Suppressor macrophage (primary cell): ENCODE measurements at places on chromosomes 7 and 10.
A peak's percentile ranks its signal among the peaks of the same experiment; 100 is the strongest.

DNA sequence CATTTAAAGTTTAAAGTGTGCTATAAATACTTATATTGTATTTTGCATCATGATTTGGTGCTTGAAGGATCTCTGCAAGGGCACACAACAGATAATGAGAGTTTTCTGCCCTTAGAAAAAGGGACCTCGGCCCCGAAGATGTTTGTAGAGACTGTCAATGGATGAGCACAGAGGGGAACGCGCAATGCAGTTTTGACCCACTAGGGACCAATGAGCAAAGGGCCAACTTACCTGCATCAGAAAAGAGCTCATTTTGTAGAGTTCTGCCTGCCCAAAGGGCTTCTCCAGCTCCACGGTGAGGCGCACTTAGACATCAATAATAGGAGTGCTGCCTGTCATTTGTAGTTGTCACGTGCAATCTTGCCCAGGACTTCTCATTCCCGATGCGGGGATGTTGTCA is 91.1 kb downstream of the BUB3 start:
- no peak for DNase-seq

DNA sequence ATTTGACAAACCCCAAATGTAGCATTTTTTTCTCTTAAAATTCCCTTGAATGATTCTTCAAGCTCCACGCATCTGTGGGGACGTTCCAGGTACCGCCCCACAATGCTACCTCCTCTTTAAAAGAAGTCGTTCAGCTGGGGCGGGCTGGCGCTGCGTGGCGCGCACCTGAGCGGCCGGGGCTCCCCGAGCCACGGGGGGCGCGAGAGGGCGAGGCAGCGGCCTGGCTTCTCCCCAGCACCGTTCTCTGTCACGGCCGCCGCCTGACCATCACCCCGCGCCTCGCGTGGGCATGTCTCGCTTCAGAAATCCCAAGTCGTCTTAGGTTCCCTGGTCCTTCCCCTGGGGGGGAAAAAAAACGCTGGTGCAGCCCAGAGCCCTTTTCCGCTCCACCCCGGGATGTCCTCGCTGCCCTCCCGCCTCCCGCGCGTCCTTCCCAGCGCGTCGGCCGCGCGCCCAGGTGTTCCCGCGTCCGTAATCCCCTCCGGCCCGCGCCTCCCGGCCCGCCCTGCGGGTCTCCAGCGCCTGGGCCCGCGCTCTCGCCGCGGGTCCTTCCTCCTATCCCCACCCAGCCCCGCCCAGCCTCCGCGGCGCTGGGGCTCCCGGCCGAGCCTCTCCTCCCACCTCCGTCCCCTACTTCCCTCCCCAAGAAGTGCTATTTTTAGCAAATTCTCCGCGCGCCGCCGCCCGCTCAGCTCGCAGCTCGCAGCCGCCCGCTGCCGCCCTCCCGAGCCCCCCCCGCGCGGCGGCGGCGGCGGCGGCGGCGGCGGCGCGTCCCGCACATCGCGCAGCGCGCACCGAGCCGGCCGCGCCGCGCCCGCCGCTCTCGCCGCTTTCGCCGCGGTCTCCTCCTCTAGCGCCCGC is 58.7 kb upstream of the PRPS1L1 start:
- peak; percentile 25 for DNase-seq

DNA sequence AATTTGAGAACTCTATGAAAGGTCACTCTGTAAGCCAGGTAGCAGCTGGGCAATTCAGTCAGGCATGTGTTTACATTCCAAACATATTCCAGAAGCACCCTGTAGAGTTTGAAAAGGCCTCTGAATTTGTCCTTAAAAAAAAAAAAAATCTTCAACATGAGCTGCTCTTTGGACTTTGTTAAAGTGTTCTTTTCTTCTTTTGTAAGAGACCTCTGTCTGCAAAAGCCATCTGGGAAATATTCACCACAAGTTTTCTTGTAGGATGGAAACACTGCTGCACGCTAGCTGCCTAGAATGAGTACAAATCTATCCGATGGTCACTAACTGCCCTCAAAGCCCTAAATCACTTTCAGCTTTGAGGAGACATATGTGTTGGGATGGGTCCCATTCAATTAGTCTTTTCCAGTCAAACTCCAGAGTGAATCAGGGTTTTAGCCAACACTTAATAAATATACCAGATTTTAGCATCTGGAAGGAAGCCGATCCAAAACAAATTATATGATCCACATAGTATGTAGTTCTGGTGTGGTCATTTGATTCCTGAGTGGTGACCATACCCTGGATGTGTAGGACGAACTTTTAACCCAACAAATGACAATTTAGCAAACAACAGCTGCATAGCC is 85.9 kb downstream of the CD36 start:
- no peak for DNase-seq

DNA sequence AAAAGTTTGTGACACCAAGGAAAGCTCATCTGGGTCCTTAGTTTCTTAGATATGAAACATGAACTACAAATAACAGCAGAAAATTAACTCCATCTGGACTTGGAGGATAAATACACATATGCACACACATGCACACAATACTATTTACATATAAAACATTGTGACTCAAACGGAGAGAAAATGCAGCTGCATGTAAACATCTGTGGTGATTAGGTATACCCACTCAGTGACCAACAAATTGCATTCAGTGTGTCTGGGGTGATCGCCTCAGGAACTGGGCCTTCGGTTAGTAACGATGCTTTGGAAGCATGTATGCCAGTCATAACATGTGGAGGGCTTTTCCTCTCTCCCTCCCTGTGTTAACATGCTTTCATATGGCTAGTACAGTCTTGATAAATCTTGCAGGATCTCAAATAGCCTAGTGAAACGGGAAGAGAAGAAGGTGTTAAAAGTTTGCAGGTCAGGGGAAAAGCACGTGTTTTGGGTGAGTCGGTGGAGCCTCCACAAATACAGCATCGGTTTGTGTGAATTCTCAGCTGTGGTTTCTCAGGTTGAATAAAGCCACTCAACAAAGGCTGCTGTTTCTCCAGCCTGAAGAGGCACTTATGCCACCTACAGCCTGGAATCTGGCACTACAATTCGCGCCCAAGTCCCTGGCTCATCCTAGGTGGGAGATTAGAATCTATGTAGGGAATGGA is 8.7 kb upstream of the GLRX3 start:
- DNase-seq: peak; percentile 49

DNA sequence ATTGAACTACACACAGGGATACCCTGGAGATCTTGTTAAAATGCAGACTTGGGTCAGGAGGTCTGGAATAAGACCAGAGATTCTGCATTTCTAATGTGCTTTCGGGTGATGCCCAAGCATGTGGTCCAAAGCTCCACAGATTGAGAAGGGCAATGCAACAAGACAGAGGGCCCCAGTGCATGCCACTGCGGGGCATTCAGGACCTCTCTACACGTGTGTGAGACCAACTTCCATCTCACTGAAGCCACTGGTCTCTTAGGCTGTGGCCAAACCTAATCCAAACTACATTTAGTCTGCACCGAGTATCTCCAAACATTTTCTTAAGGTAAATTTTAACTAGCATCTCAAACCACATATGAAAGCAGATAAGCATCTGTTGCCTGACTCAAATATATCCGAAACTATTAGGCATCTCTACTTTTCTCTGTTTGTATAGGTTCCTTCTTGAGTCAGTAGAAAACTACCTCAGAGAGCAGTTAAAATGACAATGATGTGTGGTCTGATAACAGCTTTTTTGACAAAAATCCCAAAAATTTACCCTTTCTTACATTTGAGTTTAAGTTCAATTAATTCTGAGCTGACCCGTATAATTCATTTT is 107.5 kb downstream of the ELMO1 start:
- DNase-seq: no peak

DNA sequence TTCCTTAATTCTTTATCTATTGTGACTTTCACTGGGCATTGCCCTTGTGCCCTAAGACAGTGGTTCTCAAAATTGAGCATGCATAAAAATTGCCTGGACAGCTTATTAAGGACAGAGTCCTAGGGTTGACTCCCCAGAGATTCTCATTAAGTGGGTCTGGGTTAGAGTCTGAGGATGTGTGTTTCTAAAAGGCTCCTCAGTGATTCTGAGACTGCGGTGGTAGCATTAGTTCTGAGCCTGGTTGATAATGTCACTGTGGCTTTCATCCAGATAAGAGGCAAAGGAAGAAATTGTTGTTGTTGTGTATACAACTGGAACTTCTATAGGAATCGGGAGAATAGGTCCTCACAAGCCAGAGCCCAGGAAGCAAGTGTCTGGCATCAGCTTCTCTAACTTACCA is 1.3 kb downstream of the IFIT2 start:
- no peak for DNase-seq

DNA sequence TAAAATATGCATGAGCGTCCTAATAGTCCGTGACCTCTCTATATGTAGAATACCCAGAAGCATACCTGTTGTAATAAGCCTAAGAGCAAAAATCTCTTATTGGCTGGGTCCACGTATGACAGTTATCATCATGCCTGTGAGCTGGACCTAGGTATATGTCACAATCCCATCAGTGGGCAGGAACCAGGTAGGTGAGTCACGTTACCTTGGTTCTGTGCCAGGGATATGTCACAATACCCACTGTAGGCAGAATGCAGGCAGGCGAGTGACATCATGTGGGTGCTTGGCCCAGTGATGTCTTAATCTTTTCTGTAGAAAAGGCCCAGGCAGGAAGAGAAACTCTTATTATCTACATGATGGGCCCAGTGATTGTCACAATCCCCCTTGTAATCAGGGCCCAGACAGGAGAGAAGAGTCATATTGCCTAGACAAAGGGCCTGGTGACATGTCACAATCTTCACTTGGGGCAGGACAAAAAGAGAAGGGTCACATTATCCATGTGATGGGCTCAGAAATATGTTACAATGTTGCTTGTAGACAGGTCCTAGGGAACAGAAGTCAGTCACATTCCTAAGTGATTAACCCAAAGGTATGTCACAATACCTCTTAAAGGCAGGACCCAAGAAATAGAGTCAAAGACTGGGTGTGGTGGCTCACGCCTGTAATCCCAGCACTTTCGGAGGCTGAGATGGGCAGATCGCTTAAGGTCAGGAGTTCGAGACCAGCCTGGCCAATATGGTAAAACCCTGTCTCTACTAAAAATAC is 12.9 kb upstream of the ZNF736 start:
- DNase-seq: no peak

GRCh38 chr10:12631216-12631615 is 281.9 kb downstream of the CAMK1D start:
- no peak for DNase-seq

GRCh38 chr10:47400251-47400650 is 16.2 kb upstream of the ZNF488 start:
- no peak for DNase-seq

- peak; percentile 47 for DNase-seq
Measured at GRCh38 chr7:98418636-98419315, 17.9 kb upstream of the BAIAP2L1 start.

DNA sequence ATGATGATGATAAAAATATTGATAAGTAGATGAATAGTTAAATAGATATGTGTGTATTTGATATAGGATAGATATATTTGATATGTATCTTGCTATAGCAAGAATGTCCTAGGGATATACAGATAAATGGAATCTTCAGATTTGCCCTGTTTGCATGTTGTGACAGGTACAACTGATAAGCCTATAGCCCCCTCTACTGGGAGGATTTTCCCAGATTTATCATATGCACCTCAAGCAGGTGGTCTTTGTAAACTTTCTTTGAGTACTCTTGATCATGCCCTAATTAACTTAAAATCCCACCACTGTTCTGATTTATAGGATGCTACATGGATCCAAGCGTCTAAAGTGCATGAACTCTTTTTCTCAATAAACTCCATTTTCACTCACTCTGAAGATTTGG is 1050.7 kb downstream of the SORCS3 start:
- no peak for DNase-seq

GRCh38 chr7:117961235-117961634 is 88.0 kb upstream of the CTTNBP2 start:
- peak; percentile 2 for DNase-seq

GRCh38 chr7:133265821-133266220 is 12.9 kb downstream of the EXOC4 start:
- DNase-seq: no peak

DNA sequence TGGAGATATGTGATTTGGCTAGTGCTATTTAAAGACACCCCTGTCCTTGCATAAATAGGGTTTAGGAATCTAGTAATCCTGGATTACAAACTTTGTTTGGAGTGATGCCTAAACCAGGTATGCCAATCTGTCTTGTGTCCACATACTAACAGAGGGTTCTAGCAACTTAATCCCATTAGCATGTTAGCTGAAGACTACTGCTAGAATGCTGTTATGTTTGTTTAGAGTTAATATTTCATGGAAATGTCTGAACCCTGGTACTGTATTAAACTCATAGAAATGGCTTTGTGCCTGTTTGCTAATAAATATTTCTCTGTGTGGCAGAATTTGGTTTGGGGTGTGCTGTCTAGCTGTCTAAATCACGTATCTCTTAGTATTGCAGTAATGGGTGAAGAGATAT is 150.8 kb downstream of the PFKFB3 start:
- no peak for DNase-seq

- no peak for DNase-seq
Measured at GRCh38 chr10:99084161-99084560, 151.5 kb downstream of the HPSE2 start.

GRCh38 chr7:39527296-39527695 is 38.9 kb upstream of the YAE1 start:
- DNase-seq: no peak

GRCh38 chr10:52965938-52966401 is 193.4 kb upstream of the MBL2 start:
- DNase-seq: peak; percentile 66
